ENCODE measurements at places on chromosomes 11 and 22.

DNA sequence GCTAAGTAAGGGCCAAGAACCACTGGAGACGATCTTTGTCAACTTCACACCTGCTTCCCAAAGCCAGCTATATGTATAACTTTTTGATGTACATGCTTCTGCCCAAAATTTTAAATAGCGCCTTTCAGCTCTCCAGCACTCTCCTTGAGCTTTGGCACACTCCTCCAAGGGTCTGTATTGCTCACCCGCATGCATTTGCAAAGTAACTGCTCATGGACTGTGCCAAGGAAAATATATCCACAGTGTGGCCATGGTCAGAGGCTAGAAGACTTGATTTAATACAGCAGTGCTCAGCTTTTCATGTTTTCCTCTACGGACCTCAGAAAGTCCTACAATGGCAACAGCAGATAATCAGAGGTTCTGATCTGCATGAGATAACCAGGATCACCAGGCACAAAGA is 550.1 kb downstream of the SOX6 start:
- H3K27ac ChIP-seq: no peak overlapping the region
- no peaks in the 10 kb centered on the region for H3K36me3 ChIP-seq
- H3K27me3 ChIP-seq: no peaks in the 10 kb centered on the region
- H3K4me3 ChIP-seq: no peak overlapping the region
- peaks cover 18% of the 10 kb centered on the region for H3K4me1 ChIP-seq
- no peak for DNase-seq

GRCh38 chr22:29973269-29973668 is 90.3 kb downstream of the MTMR3 start:
- no peaks in the 10 kb centered on the region for H3K36me3 ChIP-seq
- H3K4me1 ChIP-seq: no peaks in the 10 kb centered on the region
- no peak overlapping the region for H3K4me3 ChIP-seq
- H3K27me3 ChIP-seq: no peaks in the 10 kb centered on the region

DNA sequence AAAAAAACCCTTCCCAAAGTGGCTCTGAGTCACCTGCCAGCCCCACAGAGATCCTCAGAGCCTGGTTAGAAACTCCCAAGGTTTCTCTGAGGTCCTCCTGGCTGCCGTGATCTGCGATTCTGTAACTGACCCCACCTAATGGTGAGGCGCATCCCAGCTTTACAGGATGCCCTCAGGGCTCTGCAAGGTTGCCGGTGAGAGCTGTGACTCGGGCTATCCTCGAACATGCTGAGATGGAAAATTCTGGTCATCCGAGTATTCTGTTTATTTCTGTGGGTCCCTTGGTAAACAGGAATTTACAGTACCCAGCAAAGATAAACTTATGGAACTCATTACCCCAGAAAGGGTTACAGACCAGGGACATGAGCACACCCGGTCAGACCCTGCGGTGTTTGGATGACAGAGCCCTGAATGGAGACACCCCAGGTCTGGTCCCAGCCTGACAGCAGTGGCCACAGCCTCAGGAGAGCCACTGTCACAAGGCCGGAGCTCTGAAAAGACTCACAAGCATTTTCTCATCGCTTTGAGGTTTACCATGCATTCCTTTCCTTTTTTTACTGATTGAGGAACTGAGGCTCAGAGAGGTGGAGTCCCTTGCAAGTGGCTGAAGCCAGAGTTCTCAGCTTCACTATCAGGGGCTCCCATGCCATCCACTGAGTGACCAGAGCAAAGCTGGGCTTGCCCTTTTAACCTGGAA is 22.2 kb downstream of the LIF start:
- H3K4me3 ChIP-seq: no peak overlapping the region
- H3K4me1 ChIP-seq: no peaks in the 10 kb centered on the region
- DNase-seq: no peak
- no peaks in the 10 kb centered on the region for H3K27me3 ChIP-seq
- no peak overlapping the region for H3K27ac ChIP-seq

DNA sequence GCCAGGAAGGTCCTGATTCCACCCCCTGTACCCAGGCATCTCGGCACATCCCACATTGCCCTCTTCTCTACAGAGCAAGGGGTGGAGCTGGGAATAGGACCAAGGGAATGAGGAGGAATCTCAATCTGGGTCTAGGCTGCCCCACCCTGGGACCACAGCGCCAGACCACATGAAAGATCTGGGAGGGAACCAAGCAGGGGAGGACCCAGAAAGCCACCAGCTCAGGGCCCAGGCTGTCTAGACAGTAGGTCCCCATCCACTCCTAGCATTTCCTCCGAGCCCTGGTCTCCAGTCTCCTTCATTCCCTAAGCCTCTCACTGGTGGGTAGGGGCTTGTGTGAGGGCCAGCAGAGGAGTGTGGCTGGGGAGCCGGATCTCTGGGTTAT is 11.6 kb downstream of the PHLDB1 start:
- no peaks in the 10 kb centered on the region for H3K27me3 ChIP-seq
- no peak for DNase-seq
- H3K27ac ChIP-seq: peak overlapping the region; percentile 38
- H3K36me3 ChIP-seq: no peaks in the 10 kb centered on the region
- H3K4me3 ChIP-seq: no peak overlapping the region

DNA sequence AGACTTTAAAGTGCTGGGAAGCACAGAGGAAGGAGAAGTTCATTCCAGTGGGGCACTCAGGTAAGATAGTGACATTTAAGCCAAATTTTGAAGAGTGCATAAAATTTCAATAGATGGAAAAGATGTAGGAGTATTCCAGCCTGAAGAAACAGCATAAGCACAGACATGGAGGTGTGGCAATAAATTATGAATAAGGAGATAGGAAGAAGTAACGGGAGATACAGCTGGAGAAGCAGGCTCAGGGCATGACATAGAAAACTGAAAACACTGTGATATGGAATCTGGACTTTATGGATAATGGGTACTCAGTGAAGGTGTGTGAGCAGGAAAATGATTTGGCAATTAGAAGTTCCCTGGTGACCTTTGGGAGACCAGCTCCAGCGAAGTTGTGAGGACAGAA is 33.3 kb downstream of the P4HA3 start:
- H3K36me3 ChIP-seq: no peaks in the 10 kb centered on the region
- DNase-seq: no peak
- no peaks in the 10 kb centered on the region for H3K27me3 ChIP-seq
- H3K27ac ChIP-seq: no peak overlapping the region
- no peaks in the 10 kb centered on the region for H3K4me1 ChIP-seq

DNA sequence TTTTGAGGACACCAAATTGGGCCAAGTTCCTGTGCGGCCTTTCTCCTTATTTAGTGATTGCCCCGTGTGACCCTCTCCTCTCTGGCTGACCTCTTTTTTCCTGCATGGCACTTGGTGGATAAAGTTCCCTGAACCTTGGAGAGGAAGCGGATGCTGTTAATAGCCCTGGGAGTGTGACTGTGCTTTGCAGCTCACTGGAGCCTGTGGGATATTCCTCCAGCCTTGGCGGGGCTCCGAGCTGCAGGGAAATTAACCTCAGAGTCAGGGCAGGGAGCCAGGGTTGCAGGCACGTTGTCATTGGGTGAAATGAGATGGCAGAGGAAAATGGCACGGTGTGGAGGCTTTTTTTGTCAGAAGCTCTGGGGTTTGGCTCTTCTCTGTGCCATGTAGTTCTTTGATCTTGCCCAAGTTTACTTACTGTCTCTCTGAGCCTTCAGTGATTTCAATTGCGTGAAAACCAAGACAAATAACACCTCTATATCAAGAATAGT is 965 bp downstream of the OR9Q1 start:
- H3K27me3 ChIP-seq: no peaks in the 10 kb centered on the region
- H3K27ac ChIP-seq: peak overlapping the region; percentile 22
- no peak overlapping the region for H3K4me3 ChIP-seq
- peaks cover 9% of the 10 kb centered on the region for H3K4me1 ChIP-seq

GRCh38 chr22:37922191-37922590 is 16.1 kb downstream of the MICALL1 start:
- no peak overlapping the region for H3K4me3 ChIP-seq
- no peaks in the 10 kb centered on the region for H3K4me1 ChIP-seq
- DNase-seq: no peak
- H3K27ac ChIP-seq: no peak overlapping the region

DNA sequence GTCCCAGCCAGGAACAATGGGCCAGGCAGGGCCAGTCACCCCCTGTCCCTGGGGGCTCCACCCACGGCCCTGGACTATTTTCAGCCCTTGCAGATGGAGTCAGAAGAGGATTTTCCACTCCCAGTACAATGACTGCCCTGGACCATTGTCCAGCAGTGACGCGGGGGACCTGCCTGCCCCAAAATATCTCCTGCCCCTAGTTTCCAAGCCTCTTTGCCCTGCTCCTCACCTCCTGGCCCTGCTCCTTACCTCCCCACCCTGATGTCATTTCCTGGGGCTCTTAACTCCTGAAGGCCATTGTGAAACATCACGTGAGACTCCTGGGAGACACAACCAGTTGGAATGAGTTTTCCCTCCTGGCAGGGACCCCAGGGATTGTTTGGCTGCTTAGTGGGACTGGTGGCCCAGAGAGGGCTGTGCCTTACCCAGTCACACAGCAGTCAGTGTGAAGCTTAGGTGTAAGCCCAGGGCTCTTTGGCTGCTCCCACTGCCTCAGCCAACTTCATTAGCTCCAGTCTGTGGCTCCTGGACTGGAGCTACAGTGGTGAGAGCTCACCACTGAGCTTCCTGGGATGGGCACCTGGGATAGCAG is 22.2 kb downstream of the P2RY2 start:
- no peaks in the 10 kb centered on the region for H3K4me1 ChIP-seq
- DNase-seq: no peak
- no peaks in the 10 kb centered on the region for H3K36me3 ChIP-seq
- no peak overlapping the region for H3K4me3 ChIP-seq

GRCh38 chr11:92506809-92507336 is 282.3 kb downstream of the FAT3 start:
- H3K27ac ChIP-seq: no peak overlapping the region
- H3K27me3 ChIP-seq: no peaks in the 10 kb centered on the region
- H3K4me3 ChIP-seq: no peak overlapping the region

GRCh38 chr11:96736601-96737000 is 346.8 kb downstream of the JRKL start:
- no peak overlapping the region for H3K27ac ChIP-seq
- no peak overlapping the region for H3K4me3 ChIP-seq
- no peaks in the 10 kb centered on the region for H3K27me3 ChIP-seq
- H3K36me3 ChIP-seq: no peaks in the 10 kb centered on the region
- peak; percentile 9 for DNase-seq

GRCh38 chr22:50435291-50436014 is 39.4 kb downstream of the SBF1 start:
- no peak overlapping the region for H3K4me3 ChIP-seq
- H3K4me1 ChIP-seq: no peaks in the 10 kb centered on the region

DNA sequence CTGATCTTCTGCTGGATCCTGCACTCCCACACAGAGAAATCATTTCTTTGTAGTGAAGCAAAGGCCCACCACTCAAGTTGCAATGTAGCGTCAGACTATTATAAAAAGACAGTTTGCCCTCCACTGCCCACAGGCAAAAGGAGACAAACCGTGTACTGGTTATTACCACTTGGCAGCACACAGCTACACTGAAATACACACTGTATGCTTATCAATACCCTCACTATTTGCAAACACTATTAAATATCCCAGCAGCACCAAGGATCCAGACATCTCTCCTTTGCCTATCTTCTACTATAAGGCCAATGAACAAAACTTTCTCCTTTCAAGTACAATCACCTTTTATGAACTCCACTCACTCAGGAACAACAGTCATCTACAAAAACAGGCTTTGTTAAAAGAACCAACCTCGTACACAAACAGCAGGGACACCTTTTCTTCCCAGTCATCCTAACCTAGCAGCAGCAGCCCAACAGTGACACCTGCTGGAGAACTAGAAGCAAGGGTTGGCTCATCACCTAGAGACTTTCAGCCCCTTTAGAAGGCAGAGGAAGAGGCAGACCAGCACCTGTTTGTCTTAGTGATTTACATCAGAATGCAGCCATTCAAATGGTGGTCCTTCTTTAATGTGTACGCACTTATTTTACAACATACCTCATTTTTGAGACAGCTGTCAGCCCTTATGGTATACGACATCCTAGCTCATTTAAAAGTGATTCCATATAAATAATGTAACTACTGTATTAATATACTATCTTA is 56.1 kb downstream of the AMBRA1 start:
- H3K4me3 ChIP-seq: no peak overlapping the region
- peak overlapping the region; percentile 1 for H3K27ac ChIP-seq
- H3K36me3 ChIP-seq: peaks cover 22% of the 10 kb centered on the region
- peak; percentile 96 for DNase-seq
- no peaks in the 10 kb centered on the region for H3K27me3 ChIP-seq
- peaks cover 30% of the 10 kb centered on the region for H3K4me1 ChIP-seq

GRCh38 chr11:32172848-32173834 is 82.3 kb downstream of the RCN1 start:
- H3K4me3 ChIP-seq: no peak overlapping the region
- no peaks in the 10 kb centered on the region for H3K36me3 ChIP-seq
- DNase-seq: peak; percentile 83
- no peak overlapping the region for H3K27ac ChIP-seq
- peaks cover 30% of the 10 kb centered on the region for H3K27me3 ChIP-seq

DNA sequence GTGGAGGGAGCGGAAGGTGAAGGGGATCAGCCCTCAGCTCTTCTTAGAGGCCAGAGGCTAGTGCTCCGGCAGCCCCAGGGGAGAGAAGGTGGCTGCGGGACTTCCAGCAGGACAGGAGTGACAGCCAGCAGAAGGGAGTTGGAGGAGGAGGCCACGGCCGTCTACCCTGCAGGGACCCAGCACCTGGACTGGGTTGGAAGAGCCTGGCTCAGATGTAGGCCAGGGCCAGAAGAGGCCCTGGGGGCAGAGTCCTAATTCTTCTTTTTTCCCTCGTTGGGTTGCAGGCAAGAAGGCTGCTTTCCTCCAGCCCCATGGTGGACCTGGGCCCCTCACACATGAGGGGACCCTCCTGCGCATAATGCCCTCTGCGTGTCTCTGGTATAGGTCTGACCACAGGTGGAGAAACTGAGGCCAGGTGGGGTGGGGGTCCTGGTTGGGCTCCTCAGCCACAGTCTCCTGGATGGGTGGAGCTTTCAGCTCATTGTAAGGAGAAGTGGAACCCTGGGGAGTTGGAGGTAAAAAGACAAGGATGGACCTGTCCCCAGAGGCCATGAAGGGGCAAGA is 2.3 kb upstream of the MCAM start:
- peaks cover 25% of the 10 kb centered on the region for H3K4me1 ChIP-seq
- no peaks in the 10 kb centered on the region for H3K27me3 ChIP-seq
- no peak overlapping the region for H3K27ac ChIP-seq
- H3K36me3 ChIP-seq: no peaks in the 10 kb centered on the region
- H3K4me3 ChIP-seq: no peak overlapping the region

DNA sequence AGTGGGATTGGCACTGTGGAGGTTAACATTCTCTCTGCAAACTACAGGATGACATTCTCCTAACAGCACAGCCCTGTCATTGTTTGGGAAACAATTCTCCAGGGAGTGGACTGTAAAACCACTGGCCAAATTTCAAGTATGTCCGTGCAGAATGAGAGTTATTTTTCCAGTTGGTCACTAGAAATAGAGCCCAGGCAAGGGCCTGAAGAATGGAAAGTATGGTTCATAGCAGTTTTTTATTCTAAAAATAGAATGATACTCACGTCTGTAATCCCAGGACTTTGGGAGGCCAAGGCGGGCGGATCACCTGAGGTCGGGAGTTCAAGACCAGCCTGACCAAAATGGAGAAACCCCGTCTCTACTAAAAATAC is 39.0 kb upstream of the CD44 start:
- no peaks in the 10 kb centered on the region for H3K4me1 ChIP-seq
- H3K4me3 ChIP-seq: no peak overlapping the region
- DNase-seq: no peak
- H3K36me3 ChIP-seq: no peaks in the 10 kb centered on the region
- no peak overlapping the region for H3K27ac ChIP-seq

Measured in A673 (cell line).